ENCODE measurements at places on chromosomes 1 and 21.
A peak's percentile ranks its signal among the peaks of the same experiment; 100 is the strongest.

DNA sequence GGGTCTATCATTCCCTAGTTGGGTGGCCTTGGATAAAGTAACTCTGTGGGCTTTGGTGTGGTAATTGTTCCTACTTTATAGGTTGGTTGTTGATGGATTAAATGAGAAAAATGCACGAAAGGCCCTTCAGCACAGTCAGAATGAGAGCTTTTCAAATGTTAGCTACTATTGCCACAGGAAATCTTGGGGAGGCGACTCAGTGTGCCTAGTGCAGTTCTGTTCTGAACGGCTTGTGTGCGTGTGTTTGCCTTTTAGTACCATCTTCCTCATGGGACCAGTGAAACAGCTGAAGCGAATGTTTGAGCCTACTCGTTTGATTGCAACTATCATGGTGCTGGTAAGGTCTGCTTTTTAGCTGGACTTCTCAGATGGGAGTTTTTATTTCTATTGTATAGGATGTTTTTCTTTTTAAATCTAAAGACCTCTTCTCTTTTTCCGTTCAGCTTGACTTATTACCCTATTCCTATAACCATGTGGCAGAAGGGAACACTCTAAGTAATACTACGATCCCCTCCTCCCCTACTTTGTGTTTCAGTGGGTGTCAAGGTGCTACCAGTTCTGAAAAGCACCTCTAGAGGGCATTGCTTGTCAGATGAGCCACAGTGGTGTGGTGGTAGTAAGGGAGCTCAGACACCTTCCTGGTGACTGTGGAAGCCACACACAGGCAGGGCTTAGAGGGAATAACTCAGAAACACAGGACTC, 9.2 kb downstream of the SFT2D2 start:
- peak; percentile 52 for DNase-seq

- DNase-seq, result no peak
Measured at GRCh38 chr21:43982489-43983078, 29.5 kb upstream of the TRAPPC10 start.

DNA sequence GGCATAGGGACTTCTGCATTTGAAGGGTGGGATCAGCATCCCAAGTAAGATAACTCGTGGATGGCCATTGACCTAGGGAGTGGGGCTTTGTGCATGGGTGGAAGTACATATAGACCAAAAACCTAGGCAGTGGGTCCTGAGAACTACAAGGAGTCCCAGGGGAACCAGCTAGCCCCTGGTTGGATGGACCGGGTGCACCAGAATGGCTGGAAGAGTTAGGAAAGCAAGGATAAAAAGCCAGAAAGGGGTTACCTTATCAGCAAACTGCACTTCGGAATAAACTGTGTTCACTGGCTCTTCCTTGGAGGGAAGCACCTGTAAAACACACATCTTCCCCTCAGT, 26.6 kb upstream of the SLAMF6 start:
- no peak for DNase-seq

DNA sequence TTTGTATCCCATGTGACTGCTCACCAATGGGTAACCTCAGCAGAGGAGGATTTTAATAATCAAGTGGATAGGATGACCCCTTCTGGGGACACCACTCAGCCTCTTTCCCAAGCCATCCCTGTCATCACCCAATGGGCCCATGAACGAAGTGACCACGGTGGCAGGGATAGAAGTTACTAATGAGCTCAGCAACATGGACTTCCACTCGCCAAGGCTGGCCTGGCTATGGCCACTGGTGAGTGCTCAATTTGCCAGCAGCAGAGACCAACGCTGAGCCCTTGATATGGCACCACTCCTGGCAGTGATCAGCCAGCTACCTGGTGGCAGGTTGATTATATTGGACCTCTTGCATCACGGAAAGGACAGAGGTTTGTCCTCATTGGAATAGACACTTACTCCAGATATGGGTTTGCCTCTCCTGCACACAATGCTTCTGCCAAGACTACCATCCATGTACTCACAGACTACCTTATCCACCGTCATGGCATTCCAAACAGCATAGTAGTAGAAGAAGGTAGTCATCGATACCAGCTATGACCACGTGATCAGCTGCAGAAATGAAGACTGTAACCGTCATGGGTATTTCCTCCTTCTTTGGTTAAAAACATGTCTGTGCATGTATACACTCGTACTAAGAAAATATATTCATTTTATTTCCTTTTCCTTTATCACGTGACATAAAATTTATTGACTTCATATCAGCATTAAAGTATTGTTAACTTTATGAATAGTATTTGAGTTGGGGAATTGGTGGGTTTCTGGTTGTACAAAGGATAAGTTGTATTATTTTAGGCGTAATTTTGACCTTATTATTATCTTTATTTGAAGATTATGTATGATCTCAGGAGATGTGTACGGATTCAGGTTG, 562.6 kb downstream of the PTPRU start:
- no peak for DNase-seq

GRCh38 chr21:38769191-38769780, 36.4 kb upstream of the ETS2 start:
- peak; percentile 76 for DNase-seq

GRCh38 chr1:164902491-164902890, 343.5 kb downstream of the PBX1 start:
- DNase-seq, result no peak

- peak; percentile 18 for DNase-seq
Measured at GRCh38 chr1:166900987-166901386, 24.9 kb upstream of the TADA1 start.

DNA sequence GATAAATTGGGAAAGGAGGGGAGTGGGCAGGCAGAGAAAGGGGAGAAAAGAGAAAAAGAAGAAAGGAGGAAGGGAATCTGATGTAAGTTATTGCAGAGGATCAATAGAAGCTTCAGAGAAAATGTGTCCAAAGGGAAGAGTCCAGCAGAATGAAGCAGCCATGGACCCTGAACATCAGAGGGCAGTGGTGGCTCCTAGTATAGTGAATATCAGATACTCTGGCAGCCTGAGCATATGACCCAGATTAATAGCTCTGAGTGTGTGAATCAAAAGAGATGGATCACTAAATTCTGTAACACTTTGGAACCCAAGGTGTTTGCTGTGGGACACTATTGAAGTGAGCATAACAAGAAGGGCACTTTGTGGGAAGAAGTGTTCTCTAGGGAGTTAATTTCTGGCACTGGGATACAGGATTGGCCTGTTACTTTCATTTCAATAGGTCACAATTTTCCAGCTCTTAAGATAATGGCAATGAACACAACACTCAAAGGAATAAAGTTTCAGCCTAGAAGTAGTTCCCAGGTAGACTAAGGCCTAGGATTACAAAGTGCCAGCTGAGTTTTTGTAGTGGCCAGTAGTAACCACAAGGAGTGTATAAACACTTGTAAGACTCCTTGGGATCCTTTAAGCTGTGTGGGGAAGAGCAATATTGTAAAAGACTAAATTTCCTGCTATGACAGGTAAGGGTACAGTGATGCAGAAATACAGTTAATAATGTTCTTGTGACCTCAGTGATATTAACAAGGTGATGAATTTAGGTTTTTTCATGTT, 164.5 kb upstream of the BEND5 start:
- DNase-seq, result no peak

DNA sequence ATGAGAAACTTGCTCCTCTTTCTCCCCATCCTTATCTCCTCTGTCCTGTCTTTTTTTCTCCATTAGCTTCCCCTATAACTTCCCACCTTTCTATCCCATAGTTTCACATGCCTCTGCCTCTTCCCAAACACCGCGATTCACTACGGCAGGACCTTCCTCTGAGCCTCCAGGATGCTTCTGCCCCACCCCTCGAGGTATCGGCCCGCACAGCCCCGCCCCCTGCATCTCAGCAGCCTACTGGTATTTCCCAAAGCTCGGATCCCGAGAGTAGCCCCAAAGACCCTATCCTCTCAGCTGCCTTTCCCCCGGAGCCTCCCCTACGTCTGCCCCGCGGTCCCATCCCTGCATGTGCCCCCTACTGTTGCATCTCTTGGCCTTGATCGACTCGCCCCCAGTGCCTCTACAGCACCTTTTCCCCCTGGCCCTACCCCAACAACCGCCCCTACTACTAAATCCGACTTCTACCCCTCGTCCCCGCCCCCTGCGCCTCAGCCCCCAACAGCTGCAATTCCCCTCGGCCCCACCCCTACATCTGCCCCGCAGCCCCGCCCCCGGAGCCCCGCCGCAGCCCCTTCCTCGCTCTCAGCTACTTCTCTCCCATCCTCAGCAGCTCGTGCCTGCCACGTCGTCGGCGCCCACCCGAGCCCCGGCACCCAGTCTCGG, 512 bp downstream of the PIAS3 start:
- DNase-seq, result no peak

DNA sequence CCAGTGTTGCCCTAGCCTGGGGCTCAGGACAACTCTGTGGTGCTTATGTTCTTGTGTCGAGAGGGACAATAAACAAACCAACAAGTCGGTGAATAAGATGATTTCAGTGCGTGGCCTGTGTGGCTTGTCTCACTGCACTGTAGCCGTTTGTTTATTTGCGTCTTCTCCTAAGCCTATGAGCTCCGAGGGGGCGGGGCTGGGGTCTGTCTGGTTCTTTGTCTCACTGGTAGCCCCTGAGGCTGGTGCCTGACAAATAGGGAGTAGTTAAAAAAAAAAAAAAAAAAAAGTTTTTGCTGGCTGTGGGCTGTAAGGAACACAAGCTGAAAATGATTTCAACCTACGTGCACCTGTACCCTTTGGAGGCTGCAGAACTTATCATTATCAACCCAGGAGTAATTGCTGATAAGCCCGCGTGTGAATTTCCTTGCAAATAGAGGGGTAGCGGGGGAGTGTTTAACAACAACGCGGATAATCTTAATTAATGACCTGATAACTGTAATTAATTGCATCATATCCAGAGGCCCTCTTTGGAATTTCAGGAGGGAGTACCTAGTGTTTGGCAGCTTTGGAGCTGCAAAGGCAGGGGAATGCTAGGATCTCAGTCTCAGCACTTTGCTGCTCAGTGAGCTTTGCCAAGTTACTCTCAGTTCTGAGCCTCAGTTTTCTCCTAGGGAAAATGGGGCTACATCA, 925 bp upstream of the ARHGEF10L start:
- no peak for DNase-seq

GRCh38 chr1:4394366-4394765, 260.0 kb upstream of the AJAP1 start:
- no peak for DNase-seq

GRCh38 chr1:42165511-42166210, 1.1 kb upstream of the GUCA2A start:
- DNase-seq, result peak; percentile 53

DNA sequence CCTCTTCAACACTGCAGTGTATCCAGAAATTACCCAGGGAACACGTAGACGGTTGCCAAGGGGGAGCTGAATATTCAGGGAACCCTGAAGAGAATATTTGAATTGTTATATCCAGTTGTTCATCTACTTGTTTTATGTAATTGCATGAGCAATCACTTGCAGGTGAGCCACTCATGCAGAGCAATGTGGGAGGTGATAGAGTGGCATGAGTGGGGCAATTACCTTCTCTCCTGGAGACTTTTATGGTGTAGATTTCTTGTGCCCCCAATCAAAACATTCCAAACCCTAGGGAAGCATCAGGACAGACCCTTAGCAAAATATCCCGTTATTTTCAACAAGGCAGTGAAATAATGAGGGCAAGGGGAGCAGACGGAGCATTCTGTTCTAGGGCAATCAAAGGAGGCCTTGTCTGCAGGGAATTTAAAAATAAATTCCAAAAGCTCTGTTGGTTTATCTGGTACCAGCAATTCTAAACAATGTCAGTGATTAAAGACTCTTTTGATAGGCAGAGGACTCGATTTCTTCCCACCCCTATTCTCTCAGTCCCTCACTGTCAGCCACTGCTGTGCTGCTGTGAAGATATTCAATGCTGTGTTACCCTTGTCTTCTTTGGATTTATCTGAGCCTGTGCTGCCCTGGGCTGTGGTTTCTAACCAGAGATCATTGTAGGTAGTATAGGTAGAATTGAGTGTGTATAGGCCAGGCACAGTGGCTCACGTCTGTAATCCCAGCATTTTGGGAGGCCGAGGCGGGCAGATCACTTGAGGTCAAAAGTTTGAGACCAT, 180.2 kb upstream of the MAP1LC3C start:
- no peak for DNase-seq

- peak; percentile 39 for DNase-seq
Measured at GRCh38 chr21:18522181-18522972, 118.8 kb upstream of the TMPRSS15 start.

DNA sequence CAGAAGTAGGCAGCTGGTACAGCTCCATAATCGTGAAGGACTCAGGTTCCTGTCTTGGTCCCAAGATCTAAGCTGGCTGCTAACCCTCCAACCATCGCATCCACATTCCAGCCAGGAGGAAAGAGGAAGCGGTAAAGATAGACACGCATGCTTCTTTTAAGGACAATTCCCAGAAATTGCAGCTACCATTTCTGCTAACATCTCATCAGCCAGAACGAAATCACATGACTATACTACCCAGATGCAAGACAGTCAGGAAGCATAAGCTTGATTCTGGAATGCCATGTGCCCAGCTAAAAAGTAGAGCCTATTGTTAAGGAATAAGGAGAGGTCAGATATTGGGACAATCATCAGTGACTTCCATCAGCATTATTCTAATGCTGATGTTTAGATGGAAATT, 110.4 kb downstream of the EPHB2 start:
- DNase-seq, result peak; percentile 18

- DNase-seq, result no peak
Measured at GRCh38 chr1:117164209-117164608, 42.7 kb upstream of the TRIM45 start.

- peak; percentile 57 for DNase-seq
Measured at GRCh38 chr1:109314795-109315194, 8.0 kb upstream of the MYBPHL start.

DNA sequence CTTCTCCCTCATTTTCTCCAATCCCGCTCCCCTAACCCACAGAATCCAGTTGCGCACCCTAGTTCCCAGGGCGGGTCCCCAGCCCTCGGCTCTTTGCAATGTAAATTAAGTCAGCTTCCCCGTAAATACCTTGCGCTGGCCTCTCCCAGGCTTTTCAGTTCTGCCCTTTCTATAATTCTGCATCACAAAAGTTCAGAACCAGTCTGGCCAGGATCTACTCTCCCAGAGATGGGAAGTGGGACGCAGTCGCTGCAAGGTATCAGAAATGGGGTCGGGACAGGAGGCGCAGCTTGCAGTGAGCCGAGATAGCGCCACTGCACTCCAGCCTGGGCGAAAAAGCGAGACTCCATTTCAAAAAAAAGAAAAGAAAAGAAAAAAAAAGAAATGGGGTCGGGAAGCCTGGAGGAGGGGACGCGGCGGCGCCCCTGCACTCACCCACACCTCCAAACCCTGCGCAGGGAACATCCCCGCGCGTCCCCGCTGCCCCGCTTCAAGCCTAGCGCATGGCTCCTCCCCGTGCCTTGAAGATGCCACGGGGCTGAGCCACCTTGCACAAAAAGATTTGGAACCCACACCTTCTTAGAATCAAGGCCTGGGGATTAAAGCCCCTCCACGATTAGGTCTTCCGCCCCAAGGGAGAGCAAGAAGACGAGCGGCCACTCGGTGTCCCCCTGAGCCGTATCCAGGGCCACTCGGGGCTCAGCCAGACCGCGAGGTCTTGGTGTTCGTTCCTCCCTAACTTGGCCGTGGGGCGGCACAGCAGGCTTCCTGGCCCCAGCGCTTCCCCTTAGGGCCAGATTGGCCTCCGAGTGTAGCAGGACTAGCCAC, 27.2 kb upstream of the ITLN2 start:
- DNase-seq, result no peak

DNA sequence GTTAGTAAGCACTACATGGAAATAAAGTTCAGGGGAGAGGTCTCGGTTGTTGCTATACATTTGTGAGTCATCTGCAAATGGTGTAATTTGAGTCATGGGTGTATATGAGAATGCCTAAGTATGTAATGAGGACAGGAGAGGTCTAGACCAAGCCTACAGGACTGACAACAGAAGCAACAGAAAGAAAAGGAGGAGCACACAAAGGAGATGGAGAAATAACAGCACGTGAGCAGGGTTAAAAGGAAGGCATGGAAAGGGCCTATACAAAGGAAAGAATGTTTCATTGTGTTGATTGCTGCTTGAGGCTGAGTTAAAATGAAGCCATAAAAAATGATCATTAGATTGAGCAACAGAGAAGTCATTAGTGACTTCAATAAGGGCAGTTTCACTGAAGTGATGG, 28.0 kb upstream of the PRKAA2 start:
- peak; percentile 50 for DNase-seq

Data from fibroblast of upper back skin (primary cell).